Epithelial cell of prostate (primary cell): ENCODE measurements at places on chromosomes 4 and X.

- no peak for DNase-seq
Measured at GRCh38 chr4:120622601-120623000, 299.9 kb downstream of the PRDM5 start.

- no peak for DNase-seq
Measured at GRCh38 chrX:150935467-150935866, 37.0 kb upstream of the CD99L2 start.

DNA sequence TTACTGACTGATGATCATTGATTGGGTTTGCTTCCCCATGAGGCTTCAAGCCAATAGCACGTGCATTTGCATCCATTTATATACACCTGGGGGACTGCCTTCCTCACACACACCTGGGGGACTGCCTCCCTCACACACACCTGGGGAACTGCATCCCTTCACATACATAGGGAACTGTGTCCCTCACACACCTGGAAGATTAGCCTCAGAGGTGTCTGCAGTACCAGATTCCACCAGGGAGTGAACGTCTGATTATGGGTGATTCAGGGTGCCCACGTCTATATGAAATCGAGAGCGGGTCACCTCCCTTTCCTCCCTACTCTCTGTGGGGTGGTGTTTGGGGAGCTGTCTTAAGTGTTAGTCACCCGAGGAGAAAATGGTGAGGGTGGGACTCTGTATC lies 16.9 kb downstream of the CD99 start:
- DNase-seq, result no peak

DNA sequence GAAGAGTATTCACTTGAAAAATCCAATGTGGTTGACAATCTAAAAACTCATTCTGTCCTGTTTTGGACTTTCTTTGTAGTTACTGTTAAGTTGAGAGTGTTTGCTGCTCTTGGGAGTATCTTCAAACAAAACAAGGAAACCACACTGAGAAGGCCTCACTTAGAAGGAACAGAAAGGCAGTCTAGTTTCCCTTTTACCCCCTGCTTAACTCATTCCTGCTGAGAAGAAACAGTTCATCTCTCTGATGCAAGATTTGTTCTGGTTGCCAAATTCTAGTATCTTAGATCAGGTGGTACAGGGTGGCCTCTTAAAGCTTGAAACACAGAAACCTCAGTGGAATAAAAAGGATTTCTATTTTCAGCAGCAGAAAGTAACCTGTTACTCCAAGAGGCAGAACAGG lies 41.4 kb downstream of the GUCY2F start:
- DNase-seq, result no peak

GRCh38 chrX:54087661-54088060 lies 43.4 kb upstream of the PHF8 start:
- no peak for DNase-seq

DNA sequence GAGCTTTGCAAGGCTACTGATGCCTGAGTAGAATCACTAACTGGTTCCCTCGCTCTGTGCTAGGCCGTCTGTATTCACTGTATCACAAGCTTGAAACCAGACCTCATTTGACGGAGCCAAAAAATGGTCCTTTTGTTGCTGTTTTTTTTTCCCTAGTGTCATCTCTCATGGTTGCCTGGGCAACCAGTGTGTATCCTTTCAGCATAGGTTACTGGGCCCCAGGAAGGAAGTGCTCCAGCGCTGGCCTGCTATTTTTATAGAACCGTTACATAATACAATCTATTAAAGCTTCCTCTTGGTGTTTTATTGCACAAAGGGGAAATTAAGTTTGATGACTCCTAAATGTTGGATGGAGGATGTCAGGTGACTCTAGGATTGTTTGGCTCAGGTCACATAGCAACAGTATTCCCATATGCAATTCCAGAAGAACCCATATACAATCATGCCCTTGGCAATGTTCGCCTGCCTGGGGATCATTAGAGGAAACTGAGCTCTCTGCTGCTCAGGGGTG lies 220.4 kb downstream of the SPRY1 start:
- DNase-seq, result no peak

- no peak for DNase-seq
Measured at GRCh38 chrX:130637591-130637990, 235.8 kb downstream of the RBMX2 start.

DNA sequence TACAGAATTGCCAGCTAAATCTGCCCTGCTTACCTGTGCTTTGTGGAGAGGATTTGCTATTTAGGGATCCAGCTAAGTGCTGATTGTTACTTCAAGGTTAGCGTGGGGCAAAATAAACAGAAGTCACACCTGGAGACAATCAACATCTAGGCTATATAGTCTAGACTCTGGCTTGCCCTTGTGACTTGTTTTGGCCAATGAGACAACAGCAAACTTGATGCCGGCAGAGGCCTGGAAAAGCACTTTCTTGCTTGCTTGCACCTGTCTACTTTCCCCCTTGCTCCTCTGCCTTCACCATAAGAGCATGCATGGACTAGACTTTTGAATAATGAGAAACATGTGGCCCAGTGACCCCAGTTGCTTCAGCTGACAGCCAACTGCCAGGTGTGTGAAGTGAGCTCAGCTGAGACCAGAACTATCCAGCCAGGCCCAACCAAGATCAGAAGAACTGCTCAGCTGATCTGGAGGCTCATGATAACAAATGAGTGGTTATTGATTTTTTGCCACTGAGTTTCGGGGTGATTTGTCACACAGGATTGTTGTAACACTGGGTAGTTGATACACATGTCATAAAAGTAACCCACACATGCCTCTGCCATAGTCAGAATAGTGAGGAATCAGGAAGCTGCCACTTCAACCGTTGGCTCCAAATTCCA lies 164.4 kb downstream of the RBMX2 start:
- peak; percentile 8 for DNase-seq

DNA sequence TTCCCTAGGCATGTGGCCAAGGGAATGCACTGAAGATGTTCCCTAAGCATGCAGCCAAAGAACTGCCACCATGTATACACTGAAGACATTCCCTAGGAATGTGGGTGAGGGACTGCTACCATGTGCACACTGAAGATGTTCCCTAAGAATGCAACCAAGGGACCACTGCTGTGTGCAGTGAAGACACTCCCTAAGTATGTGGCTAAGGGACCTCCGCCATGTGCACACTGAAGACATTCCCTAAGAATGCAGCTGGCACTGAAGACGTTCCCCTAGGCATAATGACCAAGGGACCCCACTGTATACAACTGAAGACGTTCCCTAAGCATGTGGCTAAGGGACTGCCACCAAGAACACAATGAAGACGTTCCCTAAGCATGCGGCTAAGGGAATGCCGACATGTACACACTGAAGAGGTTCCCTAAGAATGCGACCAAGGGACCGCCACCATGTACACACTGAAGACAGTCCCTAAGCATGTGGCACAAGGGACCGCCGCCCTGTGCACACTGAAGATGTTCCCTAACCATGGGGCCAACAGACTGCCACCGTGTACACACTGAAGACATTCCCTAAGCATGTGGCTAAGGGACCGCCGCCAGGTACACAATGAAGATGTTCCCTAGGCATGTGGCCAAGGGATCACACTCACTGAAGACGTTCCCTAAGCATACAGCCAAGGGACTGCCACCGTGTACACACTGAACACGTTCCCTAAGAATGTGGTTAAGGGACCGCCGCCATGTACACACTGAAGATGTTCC lies 25.6 kb downstream of the DHRSX start:
- DNase-seq, result no peak

DNA sequence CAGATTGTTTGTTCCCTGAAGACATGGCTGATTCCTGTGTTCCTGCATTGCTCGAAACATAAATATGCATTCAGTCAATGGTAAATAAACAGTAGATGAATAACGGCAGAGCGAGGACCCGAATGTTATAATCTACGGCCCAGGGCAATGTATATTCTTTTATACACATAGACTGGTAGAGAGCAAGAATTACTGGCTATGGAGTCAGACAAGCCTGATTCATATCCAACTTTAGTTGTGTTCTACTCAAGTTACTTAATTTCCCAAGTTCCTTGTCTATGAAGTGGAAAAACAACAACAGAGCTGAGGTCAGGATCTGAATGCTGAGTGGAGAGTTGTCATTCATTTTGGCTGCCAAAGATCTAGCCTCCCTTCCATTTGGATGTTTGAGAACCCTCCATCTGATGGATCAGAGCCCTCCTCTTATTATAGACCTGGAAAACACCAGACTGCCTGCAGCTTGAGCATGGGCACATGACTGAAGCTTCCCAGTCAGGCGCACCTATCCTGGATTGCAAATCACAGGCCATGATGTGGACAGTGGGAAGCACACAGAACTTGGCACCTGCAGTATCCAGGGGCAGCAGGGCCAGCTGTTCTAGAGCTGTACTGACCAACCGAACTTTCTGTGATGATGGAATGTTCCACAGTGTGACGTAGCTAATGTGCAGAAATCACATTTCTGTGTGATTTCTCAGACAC lies 80.1 kb downstream of the FAM184B start:
- no peak for DNase-seq

- DNase-seq, result no peak
Measured at GRCh38 chr4:139085141-139085540, 69.6 kb downstream of the NOCT start.

GRCh38 chr4:185542626-185543315 lies 7.5 kb upstream of the PDLIM3 start:
- DNase-seq, result no peak

DNA sequence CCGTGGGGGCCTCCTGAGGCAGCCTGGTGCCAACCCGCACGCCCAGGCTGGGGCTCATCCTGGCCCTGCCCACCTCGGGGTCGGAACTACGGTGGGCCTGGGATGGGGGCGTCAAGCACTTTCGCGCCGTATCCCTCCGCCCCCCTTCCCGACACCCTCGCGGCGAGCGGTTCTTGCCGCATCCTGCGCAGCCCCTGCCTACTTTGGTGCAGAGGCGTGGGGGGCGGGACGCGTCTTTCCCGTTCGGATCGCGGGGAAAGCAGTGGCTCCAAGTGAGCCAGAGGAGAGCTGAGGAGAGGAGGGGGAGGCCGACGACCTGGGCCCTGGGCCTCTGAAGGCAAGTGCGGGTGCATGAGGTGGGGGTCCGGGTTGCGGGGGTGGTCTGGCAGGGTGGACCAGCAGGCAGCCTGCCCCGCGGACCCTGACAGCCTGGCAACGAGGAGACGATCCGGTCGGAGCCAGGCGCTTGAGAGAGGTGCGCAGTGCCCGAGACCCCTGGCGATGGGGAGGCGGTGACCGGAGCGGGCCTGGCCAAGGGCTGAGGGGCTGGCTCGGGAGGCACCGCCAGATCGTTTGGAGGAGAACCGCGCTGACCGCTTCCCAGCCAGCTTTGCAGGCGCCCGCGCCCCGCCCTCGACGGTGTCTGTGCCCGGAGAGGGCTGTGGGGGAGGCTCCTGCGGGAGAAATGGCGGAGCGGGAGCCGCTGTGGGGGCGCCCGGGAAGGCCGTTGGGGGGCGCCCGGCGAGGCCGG lies at the start of gene GPRASP2:
Gene GPRASP2 (plus strand): TSS at position 233 of the 751 bp plus-strand sequence. CDS start 2,422 bp downstream, outside the sequence.
- no peak for DNase-seq

DNA sequence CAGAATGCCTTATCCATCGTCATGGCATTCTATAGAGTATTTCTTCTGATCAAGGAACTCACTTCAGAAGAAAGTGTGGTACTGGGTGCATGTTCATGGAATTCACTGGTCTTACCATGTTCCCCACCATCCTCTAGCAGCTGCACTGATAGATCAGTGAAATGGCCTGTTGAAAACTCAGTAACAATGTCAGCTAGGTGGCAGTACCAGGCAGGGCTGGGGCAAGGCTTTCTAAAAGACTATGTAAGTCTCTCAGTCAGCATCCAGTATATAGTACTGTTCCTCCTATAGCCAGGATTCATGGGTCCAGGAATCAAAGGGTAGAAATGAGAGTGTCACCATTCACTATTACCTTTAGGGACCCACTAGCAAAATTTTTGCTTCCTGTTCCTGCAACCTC lies 15.8 kb upstream of the LDB2 start:
- DNase-seq, result no peak

DNA sequence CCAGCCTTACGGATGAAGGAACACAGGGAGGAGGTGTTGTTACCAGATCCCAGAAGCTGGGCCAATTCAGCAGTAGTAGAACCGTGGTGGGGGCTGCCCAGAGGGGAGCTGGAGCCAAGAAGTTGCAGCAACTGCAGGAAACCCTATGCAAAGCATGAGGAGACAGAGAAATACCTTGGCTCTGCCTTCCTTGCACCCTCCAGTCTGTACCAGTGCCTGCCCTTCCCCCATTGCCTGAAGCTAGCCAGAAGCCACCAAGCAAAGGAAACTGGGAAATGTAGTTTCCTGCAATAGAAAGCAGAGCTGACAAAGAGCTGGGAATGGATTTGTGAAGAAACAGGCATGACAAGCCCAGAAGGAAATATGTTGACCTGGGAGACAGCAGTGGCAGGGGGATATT lies 108.7 kb upstream of the FUNDC1 start:
- no peak for DNase-seq

DNA sequence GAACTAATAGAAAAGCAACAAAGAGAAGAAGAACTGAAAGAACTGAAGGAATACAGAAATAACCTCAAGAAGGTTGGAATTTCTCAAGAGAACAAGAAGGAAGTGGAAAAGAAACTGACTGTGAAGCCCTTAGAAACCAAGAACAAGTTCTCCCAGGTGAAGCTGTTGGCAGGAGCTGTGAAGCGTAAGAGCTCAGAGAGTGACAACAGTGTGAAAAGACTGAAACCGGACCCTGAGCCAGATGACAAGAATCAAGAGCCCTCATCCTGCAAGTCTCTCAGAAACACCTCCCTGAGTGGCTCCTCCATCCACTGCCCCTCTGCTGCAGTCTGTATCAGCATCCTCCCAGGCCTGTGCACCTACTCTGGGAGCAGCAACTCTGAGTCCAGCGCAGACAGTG lies 8.4 kb upstream of the FHDC1 start:
- DNase-seq, result no peak

GRCh38 chr4:109821185-109821584 lies 5.6 kb downstream of the GAR1 start:
- DNase-seq, result no peak

- DNase-seq, result no peak
Measured at GRCh38 chrX:68498044-68498507, 775 bp upstream of the YIPF6 start.

DNA sequence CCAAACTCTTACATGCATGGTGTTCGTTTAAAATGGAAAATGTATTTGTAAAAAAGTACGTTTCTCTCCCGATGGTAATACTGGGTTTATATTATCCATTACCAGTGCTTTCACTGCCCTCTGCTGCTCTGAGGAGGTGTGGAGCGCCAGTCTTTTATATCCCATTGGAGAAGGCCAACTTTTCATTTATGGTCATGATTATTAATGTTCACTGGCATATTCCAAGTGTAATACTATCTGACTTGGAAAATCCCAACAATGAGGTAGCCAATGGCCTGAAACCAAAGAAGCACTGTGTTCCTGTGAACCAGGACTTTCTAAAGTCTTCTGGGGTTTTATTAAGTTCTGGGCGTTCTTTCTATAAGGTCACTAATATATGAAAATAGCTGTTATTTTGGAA lies 80.7 kb downstream of the SYNPO2 start:
- DNase-seq, result no peak
